ENCODE measurements at places on chromosomes 13 and 19.
A peak's percentile ranks its signal among the peaks of the same experiment; 100 is the strongest.

DNA sequence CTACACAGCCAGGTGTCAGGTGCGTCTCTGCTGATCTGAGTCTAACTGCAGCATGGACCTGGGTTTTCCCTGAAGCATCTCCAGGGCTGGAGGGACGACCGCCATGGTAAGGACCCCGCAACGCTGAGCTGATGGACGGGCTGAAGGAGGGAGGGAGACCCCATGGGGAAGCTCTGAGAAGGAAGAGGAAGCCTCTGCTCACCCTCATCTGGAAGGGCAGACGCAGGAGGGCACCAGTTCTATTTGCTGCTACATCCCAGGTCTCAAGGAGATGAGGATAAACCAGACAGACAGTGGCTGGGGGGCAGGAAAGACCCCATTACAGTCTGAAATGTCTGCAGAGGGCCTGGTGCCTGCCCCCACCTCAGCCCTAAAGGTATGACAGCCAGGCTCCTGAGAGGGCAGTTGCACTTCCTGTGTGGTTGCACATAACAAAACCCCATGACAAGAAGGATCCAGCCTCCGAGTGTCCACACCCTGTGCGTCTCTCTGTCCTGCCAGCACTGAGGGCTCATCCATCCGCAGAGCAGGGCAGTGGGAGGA lies at the start of gene LILRA2:
Gene LILRA2 (plus strand): TSS at position 461 of the 543 bp plus-strand sequence. CDS start 89 bp downstream, outside the sequence.
- peak; percentile 82 for DNase-seq

DNA sequence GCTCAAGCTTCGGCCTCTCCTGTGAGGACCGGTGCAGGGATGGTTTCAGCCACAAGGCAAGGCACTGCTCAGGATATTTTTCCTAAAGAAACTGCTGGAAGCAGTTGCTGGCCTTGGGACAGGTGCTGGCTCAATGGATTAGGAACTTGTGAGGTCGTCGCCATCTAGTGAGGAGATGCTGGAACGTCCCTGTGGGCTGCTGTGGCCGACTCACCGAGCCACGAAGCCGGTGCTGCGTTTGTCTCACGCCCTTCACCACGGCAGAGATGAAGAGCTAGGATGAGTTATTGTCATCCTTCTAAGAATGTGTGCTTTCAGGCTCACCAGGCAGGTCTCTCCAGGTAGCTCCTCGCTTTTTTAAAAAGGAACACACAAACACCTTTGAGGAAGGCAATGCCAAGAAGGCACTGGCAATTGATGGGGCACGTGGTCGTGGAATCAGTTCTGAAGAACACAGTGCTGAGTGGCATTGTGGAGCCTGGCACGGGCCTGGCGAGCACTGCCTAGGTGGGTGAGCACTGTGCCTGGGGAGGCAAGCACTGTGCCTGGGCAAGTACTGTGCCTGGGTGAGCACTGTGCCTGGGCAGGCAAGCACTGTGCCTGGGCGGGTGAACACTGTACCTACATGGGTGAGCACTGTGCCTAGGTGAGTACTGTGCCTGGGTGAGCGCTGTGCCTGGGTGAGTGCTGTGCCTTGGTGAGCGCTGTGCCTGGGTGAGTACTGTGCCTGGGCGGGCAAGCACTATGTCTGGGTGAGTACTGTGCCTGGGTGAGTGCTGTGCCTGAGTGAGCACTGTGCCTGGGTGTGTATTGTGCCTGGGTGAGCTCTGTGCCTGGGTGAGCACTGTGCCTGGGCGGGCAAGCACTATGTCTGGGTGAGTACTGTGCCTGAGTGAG lies 140.4 kb downstream of the TEX29 start:
- DNase-seq, result no peak

GRCh38 chr19:14449321-14449720 lies 16.2 kb downstream of the PKN1 start:
- DNase-seq, result no peak

DNA sequence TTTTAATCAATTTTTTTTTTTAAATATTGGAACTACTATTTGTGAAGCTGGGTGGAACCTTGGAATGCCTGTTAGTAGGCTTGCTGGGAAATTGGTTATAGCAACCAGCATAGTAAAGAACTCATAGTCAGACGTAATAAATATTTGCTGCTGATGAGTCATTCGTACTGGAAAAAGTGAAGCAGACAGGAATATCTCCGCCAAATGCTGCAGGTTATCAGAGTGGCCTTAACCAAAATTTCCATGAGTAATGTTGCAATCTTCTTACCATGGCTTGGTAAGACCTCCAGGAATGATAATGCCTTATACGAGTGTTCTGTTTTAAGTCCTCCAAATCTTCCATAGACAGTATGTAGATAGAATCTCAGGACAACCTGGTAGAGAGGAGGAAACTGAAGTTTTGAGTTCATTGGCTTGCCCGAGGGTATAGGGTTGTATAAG lies 34.2 kb downstream of the MBNL2 start:
- DNase-seq, result no peak

DNA sequence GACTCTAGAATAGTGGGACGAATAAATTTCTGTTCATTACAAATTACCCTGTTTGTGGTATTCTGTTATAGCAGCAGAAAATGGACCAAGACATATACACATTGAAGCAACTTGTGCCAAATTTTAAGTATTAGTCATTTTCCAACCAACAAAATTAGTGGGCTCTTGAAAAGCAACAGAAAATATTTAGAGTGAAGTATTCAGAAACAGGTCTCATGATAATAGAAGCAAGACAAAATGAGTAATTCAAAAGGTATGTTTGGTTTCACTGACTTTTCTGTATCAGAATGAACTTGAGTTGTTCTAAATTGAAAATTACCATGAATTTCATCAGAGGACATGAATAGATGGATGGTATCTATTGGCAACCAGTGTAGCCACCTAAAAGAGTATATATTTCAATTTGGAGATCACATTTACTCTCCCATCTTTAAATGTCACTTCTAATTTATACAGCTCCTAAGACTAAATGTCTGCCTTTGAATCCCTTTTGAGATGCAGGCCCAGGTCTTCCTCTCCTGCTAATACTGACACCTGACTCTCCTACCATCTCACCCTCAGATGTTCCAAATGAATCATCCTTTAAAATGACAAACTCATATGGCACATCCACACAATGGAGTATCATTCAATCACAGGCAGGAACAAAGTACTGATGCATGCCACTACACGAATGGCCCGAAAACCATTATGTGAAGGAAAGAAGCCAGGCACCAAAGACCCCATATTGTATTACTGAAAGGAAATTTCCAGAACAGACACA lies 40.7 kb upstream of the DOCK9 start:
- DNase-seq, result no peak

DNA sequence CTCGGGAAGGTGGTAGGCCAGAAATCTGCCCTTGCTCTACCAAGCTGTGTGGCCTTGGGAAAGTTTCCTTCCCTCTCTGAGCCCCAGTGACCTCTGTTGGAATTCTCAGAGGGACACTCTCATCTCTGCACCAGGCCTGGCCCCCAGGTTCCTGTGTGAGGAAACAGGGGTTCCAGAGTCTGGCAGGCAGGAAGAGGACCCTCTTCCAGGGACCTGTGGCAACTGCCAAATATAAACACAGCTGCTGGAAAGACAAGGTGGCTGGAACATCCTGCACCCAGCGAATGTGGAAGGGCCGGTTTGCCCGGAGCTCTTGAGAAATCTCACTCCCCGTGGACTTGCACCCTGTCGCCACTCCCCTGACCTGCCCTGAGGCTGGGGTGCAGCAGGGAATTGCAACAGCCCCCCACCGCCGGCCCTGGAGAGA lies 52.8 kb downstream of the GADD45B start:
- DNase-seq, result peak; percentile 60

DNA sequence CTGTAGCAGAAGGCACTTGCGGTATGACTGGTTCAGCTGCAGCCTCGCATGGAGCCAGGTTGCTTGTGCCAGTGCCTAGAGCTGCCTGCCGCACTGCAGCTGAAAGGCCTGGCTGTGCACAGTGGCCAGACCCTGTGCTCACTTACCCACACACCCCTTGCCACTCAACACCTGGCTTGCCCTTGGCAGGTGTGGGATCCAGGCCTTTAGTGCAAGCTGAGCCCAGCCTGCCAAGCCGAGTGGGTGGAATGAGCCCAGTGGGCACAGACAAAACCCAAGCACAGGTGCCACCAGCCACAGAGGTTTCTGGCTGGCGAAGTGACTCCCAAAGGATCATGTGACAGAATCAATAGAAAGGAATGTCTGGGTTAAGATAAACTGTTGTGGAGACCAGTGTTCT lies 19.5 kb downstream of the LIG4 start:
- no peak for DNase-seq

GRCh38 chr13:61086087-61086486 lies 329.6 kb downstream of the PCDH20 start:
- no peak for DNase-seq

DNA sequence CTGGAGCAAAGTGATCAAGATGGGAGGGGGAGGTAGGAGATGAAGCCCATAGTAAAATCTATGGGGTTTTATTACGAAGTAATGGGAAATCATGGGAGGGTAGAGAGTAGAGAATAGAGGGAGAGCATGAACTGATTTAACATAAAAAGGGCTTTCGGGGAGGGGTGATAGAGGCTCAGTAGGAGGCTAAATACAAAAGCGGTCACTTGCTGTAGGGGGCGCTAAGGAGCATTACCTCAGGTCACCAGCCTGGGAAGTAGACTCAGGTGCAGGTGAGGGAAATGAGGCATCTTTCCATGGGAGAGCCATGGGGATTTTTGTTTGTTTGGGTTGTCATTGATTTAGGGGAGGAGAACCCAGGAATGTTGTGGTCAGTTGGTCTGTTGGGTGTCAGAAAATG lies 14.1 kb downstream of the KRTDAP start:
- no peak for DNase-seq

DNA sequence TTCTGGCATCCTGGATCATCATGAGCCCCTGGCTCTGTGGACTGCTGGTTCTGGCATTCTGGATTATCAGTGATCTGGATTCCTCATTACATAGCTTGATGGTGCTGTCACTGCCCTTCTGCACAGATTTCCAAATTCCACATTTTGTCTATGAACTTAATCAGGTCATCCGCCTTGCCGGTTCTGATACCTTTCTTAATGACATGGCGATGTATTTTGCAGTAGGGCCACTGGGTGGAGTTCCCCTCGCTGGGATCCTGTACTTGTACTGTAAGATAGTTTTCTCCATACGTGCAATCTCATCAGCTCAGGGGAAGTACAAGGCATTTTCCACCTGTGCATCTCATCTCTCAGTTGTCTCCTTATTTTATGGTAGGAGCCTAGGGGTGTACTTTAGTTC lies 24.4 kb upstream of the OR7C2 start:
- DNase-seq, result no peak

DNA sequence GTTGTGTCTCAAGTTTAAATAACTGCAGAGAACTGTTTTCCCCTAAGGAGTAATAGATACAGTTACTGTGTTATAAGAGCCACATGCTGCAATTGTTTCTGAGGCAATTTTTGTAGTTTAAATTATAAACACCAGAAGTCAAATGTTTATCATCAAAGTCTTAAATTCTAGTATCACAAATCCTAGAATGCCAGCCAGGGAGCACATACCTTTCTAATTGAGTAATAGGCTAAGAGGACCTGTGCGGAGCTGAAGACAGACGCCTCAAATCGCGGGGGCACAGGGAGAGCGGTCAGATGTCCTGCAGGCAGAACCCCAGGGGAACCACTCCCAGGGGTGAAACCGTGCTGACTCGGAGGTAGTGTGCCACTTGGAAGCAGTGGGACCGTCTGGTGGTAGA lies 65.2 kb upstream of the TNFRSF19 start:
- no peak for DNase-seq

GRCh38 chr13:76732367-76732766 lies 153.8 kb downstream of the KCTD12 start:
- no peak for DNase-seq

DNA sequence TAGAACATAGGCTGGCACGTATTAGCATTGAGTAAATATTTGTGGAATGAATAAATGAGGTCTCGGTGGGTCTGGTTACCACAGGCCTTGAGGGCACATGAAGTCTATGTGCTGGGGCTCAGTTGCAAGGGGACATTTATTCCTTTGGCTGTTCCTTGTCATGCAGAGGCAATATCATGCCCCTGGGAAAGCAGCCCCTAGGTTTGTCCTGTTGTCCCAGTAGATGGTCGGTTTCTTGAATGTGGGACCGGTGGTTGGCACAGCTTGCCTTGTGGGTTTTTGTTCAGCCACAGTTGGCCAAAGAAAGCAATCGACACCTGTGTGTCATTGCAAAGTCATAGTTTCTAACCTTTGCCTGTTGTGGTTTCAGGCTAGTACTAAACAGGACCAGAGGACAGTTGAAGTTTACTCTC lies 24.7 kb upstream of the GPR183 start:
- no peak for DNase-seq

DNA sequence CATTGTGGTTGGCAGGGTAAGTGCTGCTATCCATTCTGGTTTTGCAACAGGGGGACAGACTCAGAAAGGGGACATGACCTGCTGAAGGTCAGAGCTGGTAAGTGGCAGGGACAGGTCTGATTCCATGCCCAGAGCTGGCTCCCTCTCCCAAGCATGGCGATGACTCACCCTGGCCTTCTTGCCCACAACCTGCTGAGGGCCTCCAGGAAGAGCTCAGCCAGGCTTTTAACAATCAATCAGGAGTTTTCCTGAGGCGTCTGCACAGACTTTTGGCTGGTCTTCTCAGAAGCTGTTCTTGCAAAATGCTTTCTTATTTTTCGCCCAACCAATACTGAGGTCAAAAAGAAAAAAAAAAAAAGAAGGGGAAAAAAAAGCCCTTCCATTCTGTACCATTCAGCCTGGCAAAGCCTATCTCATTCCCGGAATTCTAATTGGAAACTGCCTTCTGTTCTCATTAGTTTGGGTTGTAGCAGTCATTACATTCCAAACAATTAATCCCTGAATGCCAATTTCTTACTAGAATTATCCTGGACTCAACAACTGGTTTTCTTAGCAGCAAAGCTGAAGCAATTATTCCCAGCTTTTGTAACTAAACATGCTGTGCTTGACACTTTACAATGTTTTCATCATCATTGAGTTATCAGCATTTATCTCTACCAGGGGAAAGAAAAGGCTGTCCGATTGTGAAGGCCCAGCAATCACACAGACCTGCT lies 17.7 kb downstream of the SIAH3 start:
- DNase-seq, result no peak

- peak; percentile 92 for DNase-seq
Measured at GRCh38 chr13:50080911-50081678, 65.9 kb downstream of the KCNRG start.

- DNase-seq, result no peak
Measured at GRCh38 chr13:42649831-42650230, 75.9 kb downstream of the TNFSF11 start.

DNA sequence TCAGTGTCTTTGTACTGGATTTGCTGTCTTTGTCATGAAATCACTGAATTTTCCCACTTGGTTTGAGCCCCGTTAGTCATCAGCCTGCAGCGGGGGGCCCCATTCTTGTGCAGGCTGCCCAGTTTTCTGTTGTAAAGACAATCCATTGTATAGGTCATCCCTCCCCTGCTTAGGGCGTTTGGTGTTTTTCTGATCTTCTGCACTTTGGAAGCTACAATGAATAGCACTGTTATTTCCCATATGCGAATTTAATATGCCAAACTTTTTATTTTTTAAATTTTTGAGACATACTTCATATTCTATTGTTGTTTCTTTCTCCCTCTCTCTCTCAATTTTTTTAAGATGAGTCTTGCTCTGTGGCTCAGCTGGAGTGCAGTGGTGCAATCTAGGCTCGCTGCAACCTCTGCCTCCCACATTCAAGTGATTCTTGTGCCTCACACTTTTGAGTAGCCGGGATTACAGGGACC lies 9.0 kb downstream of the SLC27A1 start:
- DNase-seq, result no peak
